ENCODE measurements at places on chromosomes 6 and 20. TPM values are rescaled to one million over a fixed set of nuclear protein-coding genes. Genes with fewer than 3 reads are reported as not detected.

GRCh38 chr6:14502551-14502950 lies 385.0 kb downstream of the CD83 start:
- no peak overlapping the region for H3K27ac ChIP-seq
- no peaks in the 10 kb centered on the region for H3K27me3 ChIP-seq
- no peak for DNase-seq
- H3K4me1 ChIP-seq, result no peaks in the 10 kb centered on the region
- no peak overlapping the region for H3K4me3 ChIP-seq
- no peaks in the 10 kb centered on the region for H3K36me3 ChIP-seq

- H3K27me3 ChIP-seq, result no peaks in the 10 kb centered on the region
- no peaks in the 10 kb centered on the region for H3K4me1 ChIP-seq
These were observed at the start of gene MICB for GRCh38 chr6:31497531-31498476. TSS of gene MICB (plus strand) at chr6:31498145. CDS start at chr6:31498194, 49 bp downstream.

DNA sequence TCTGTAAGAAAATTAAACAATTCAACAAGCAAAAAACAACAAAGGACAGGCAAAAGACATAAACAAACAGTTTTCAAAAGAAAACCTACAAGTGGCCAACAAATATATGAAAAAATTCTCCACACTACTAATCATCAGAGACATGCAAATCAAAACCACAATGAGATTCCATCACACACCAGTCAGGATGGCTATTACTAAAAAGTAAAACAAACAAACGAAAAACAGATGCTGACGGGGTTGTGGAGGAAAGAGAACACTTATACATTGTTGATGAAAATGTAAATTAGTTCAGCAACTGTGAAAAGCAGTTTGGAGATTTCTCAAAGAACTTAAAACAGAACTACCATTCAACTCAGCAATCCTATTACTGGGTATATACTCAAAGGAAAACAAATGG lies 537.6 kb downstream of the HDGFL1 start:
- DNase-seq, result no peak
- no peaks in the 10 kb centered on the region for H3K27me3 ChIP-seq
- no peak overlapping the region for H3K4me3 ChIP-seq

- H3K4me1 ChIP-seq, result no peaks in the 10 kb centered on the region
- DNase-seq, result no peak
- no peak overlapping the region for H3K27ac ChIP-seq
- H3K36me3 ChIP-seq, result no peaks in the 10 kb centered on the region
- no peak overlapping the region for H3K4me3 ChIP-seq
These were observed 1326.3 kb upstream of the GJE1 start for GRCh38 chr6:140806431-140806830.

Gene RAB32
- total RNA-seq, result 54.6 TPM

DNA sequence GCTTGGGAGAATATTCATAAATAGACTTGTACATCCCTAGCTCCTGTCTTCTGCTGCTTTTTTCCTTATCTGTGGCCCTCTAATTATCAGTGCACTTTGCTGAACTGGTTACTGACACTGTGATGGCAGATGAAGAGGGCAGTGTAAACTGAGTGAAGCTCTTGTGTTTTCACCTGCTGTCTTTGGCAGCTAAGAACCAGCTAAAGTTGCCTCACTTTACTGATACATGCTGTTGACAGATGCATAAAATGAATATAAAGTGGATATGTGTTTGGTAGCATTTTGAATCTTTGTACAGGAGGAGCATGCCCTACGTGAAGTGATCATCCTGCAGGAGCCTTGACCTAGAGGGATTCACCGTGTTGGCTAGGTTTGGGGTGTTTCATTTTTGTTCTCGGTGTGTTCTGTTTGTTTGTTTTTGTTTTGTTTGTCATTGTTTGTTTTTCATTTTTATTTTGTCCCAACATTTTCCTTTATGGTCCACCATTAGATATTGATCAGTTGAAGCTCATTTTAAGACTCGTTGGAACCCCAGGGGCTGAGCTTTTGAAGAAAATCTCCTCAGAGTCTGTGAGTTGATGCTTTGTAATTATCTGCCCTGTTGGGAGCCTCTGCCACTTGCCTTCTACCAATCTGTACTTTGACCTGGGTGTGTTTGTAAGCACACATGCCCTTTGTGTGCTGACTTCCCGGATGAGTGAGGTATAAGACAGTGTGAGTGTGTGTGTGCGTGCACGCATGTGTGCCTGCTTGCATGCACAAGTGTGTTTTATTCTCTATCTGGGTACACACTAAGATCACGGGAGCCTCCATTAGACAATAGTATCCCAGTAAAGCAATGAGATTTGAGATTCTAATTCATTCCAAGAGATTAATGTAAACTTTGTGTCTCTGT lies 34.6 kb upstream of the MAPK13 start:
- H3K4me1 ChIP-seq, result peaks cover 4% of the 10 kb centered on the region
- no peaks in the 10 kb centered on the region for H3K36me3 ChIP-seq
- H3K27ac ChIP-seq, result peak overlapping the region; percentile 74
- no peak overlapping the region for H3K4me3 ChIP-seq
- H3K27me3 ChIP-seq, result no peaks in the 10 kb centered on the region

Gene CRISP3
- total RNA-seq, result not detected

Gene MAP3K4
- total RNA-seq, result 42.2 TPM

DNA sequence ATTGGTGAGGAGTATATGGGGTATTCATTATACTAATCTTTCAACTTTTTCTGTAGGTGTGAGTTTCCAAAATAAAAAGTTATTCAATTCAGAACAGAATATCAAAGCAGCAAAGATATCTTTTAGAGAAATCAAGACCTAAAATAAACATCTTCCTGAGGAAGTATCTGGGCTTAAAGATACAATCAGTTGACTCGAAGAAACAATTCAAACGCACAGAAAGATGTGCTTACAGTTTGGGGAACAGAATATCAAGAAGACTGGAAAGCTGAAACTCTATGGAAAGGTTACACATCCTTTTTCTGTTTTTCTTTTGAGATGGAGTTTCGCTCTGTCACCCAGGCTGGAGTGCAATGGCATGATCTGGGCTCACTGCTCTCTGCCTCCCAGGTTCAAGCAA lies 36.2 kb upstream of the SAYSD1 start:
- H3K27me3 ChIP-seq, result no peaks in the 10 kb centered on the region
- no peak overlapping the region for H3K4me3 ChIP-seq
- no peak overlapping the region for H3K27ac ChIP-seq
- H3K4me1 ChIP-seq, result no peaks in the 10 kb centered on the region
- H3K36me3 ChIP-seq, result no peaks in the 10 kb centered on the region

- no peak for DNase-seq
- no peak overlapping the region for H3K4me3 ChIP-seq
- H3K36me3 ChIP-seq, result no peaks in the 10 kb centered on the region
- no peaks in the 10 kb centered on the region for H3K27me3 ChIP-seq
- no peak overlapping the region for H3K27ac ChIP-seq
These were observed 54.4 kb upstream of the RNF182 start for GRCh38 chr6:13870214-13870830.

DNA sequence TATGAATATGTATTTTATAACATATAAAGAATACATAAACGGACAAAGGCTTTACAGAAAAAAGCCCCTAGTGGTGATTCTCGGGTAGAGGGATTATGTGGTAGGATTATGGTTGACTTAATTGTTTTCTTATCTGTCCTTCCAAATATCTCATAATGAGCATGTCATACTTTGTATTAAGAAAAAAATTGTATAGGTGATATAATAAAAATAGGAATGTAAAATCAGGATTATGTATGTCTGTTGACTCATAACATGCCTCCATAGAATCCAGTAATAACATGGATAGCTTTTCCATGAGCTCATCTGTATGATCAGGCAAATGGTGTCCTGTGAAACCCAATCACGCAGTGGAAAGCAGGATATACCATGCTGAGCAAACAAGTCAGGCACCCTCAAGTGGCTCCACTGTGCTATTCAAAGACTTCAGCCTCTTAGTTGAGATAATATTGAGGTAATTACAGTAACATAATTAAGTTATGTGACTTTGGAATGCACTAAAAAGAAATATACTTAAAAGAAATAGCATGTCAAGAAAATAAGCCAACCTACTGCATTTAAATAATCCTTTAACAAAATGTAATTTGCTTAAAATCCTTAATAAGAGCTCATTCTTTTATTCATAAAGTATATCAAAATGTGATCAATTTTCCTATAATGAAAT lies 39.6 kb upstream of the PRELID3B start:
- H3K27me3 ChIP-seq, result no peaks in the 10 kb centered on the region
- no peak overlapping the region for H3K27ac ChIP-seq
- H3K4me1 ChIP-seq, result no peaks in the 10 kb centered on the region
- H3K4me3 ChIP-seq, result no peak overlapping the region
- no peak for DNase-seq
- H3K36me3 ChIP-seq, result no peaks in the 10 kb centered on the region

DNA sequence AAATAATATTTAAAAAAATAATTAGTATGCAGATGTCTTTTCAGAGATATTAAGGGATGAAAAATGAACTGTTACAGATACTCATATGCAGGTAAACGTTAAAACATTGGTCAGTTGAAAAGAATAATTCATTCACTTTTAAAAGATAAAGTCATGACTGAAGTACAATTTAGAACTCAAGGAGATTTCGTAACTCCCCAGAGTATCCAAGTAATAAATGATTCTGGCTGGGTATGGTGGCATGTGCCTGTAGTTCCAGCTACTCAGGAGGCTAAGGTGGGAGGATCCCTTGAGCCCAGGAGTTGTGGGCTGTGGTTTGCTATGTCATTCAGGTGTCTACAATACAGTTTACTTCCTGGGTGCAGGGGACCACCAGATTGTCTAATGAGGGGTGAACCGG lies 122.3 kb upstream of the TMEM181 start:
- H3K4me3 ChIP-seq, result no peak overlapping the region
- no peaks in the 10 kb centered on the region for H3K36me3 ChIP-seq
- DNase-seq, result no peak
- H3K4me1 ChIP-seq, result no peaks in the 10 kb centered on the region
- H3K27me3 ChIP-seq, result no peaks in the 10 kb centered on the region

GRCh38 chr6:17392978-17393891 lies at the start of gene CAP2:
TSS of gene CAP2 (plus strand) at chr6:17393595. CDS start at chr6:17421556, 27,961 bp downstream.
- DNase-seq, result peak; percentile 59
- H3K36me3 ChIP-seq, result no peaks in the 10 kb centered on the region
- H3K4me1 ChIP-seq, result no peaks in the 10 kb centered on the region
- peak within 1 kb of the TSS; percentile 37 for H3K4me3 ChIP-seq

- H3K4me1 ChIP-seq, result no peaks in the 10 kb centered on the region
- H3K27me3 ChIP-seq, result no peaks in the 10 kb centered on the region
- no peak overlapping the region for H3K4me3 ChIP-seq
- H3K36me3 ChIP-seq, result no peaks in the 10 kb centered on the region
- no peak overlapping the region for H3K27ac ChIP-seq
These were observed 62.2 kb upstream of the CLDN20 start for GRCh38 chr6:155201461-155202226.

DNA sequence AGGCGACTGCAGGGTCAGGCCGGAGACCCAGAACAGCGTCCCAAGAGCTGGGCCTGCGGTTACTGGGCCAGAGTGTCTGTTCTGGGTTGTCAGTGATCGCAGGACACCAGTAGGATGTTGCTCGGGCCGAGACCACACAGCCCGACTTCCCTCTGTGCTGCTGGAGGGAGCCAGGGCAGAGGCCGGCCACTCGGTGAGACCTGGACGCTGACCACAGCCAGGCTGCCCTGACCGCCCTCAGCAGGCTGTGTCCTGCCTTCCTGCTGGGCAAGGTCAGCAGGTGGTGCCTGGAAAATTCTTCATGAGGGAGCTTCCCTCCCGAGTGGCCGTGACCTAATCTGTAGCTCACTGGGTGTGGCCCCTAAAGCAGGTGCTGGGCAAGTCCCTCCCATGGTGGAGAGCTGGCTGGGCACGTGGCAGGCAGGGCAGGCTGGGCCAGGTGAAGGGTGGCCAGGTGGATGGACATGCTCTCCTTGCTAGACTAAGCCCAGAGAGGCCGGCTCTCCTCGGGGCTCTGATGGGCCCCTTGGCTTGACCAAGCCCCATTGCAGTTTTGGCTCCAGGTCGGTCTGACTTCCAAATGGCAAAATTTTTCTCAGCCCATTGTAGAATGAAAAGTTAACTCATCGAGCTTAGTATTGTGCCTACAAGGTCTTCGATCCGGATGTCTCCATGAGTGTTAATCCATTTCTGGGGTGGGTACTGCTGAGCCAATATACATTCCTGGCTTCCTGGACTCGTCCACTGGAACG lies 1.9 kb downstream of the SLCO4A1 start:
- peak overlapping the region; percentile 68 for H3K4me3 ChIP-seq
- DNase-seq, result peak; percentile 88
- no peaks in the 10 kb centered on the region for H3K36me3 ChIP-seq

GRCh38 chr20:50815162-50815989 lies 20.5 kb downstream of the BCAS4 start:
- H3K4me1 ChIP-seq, result no peaks in the 10 kb centered on the region
- H3K27ac ChIP-seq, result no peak overlapping the region
- no peak for DNase-seq
- H3K27me3 ChIP-seq, result no peaks in the 10 kb centered on the region
- no peaks in the 10 kb centered on the region for H3K36me3 ChIP-seq

Gene HTR1B
- 0.19 TPM for total RNA-seq

GRCh38 chr6:46211917-46212316 lies 41.1 kb upstream of the ENPP5 start:
- no peak overlapping the region for H3K4me3 ChIP-seq
- no peaks in the 10 kb centered on the region for H3K27me3 ChIP-seq
- H3K36me3 ChIP-seq, result no peaks in the 10 kb centered on the region
- no peaks in the 10 kb centered on the region for H3K4me1 ChIP-seq
- DNase-seq, result no peak

- no peak overlapping the region for H3K4me3 ChIP-seq
- no peaks in the 10 kb centered on the region for H3K4me1 ChIP-seq
- no peaks in the 10 kb centered on the region for H3K27me3 ChIP-seq
These were observed 17.0 kb downstream of the CRISP1 start for GRCh38 chr6:49849213-49849907.

DNA sequence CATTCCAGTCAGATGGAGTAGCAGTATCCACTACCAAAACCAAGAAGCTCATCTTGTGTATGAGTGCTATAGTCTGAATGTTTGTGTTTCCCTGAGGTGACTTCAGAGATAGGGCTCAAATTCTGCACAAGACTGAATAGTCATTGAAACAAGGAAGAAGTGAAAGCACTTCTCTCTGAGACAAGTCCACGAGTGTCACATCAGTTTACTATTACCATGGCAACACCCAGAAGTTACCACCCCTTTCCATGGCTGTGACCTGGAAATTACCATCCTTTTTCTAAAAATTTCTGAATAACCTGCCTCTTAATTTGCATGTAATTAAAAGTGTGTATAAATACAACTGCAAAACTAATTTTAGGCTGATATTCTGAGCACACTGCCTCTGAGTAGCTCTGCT lies 682.1 kb upstream of the ADGRB3 start:
- no peak overlapping the region for H3K4me3 ChIP-seq
- H3K36me3 ChIP-seq, result no peaks in the 10 kb centered on the region
- DNase-seq, result no peak
- no peaks in the 10 kb centered on the region for H3K27me3 ChIP-seq
- H3K27ac ChIP-seq, result no peak overlapping the region

Gene SLA2
- 0.59 TPM for total RNA-seq

GRCh38 chr6:22904431-22904830 lies 335.1 kb downstream of the HDGFL1 start:
- H3K27ac ChIP-seq, result no peak overlapping the region
- H3K4me1 ChIP-seq, result no peaks in the 10 kb centered on the region
- DNase-seq, result no peak
- H3K4me3 ChIP-seq, result no peak overlapping the region

DNA sequence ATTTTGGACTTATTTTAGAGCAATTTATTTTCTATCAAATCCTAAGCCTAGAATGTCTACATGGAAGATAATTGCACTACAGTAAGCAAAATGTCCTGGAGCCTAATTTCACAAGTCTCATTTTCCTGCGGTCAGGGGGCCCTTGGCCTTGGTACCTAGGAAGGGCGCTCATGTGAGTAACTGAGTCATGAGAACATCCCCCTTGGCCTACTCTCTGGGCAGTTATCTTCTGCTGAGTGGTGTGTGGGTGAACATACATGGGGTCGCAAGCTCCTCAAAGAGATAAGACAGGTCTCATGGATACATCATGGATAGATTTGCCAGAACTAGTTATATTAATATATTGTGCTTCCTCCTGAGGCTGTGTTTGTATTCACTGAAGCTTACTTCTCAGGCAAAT lies 211.2 kb upstream of the MARCKS start:
- H3K27me3 ChIP-seq, result no peaks in the 10 kb centered on the region
- no peaks in the 10 kb centered on the region for H3K36me3 ChIP-seq
- peak overlapping the region; percentile 72 for H3K27ac ChIP-seq
- no peak for DNase-seq
- H3K4me1 ChIP-seq, result no peaks in the 10 kb centered on the region

Measured in colonic mucosa (tissue), 4 donors.